ENCODE measurements at places on chromosomes 1 and 21. TPM values are rescaled to one million over a fixed set of nuclear protein-coding genes. Genes with fewer than 3 reads are reported as not detected.

GRCh38 chr1:228047183-228047466 is 35.4 kb upstream of the ARF1 start:
- no peak for DNase-seq

Gene RHBDL2
- total RNA-seq, result 1.6 TPM

Gene FGR
- total RNA-seq, result 24.3 TPM

GRCh38 chr1:220366269-220366668 is 94.0 kb upstream of the RAB3GAP2 start:
- no peak for DNase-seq

DNA sequence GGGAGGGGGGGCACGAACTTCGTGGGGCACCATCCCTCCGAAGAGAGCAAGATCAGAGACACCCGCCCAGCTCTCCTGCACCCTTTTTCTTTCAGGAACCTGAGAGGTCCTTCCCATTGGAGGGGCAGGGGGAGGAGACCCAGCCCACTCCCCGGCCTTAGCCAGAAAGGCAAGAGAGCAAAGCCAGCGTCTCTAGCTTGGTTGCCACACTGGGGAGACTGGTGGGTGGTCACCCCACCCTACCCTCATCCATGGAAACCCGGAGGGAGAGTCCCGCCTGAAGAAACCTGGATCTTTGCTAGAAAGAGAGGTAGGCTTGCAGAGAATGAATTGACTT is 246 bp downstream of the ATP2B4 start:
- DNase-seq, result no peak

DNA sequence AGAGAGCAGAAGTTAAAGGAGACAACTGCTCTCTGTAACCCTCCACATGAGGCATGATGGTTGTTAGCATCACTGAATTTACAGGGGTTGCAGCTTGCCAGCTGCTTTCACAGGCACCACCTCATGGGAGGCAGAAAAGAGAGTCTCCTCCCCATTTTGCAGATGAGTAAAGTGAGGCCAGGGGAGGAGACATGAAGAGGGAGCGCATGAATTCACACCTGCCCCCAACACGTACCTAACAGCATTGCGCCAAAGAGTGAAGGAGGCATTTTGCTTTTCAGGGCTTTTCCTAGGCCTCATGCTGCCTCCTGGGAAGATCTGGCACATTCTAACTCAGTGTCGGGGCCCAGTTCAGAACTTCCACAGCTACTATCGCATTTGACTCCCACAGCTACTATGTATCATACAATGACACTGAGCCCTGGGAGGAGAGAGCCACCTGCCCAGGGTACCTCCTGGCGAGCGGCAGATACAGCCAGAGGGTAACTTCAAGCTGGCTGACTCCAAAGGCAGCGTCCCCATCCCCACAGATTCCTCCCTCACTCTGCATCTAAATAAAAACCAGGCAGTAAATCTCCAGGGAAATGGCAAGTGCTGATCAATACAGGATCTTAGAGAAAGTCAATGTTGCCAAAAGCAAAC is 34.0 kb downstream of the GLIS1 start:
- no peak for DNase-seq

DNA sequence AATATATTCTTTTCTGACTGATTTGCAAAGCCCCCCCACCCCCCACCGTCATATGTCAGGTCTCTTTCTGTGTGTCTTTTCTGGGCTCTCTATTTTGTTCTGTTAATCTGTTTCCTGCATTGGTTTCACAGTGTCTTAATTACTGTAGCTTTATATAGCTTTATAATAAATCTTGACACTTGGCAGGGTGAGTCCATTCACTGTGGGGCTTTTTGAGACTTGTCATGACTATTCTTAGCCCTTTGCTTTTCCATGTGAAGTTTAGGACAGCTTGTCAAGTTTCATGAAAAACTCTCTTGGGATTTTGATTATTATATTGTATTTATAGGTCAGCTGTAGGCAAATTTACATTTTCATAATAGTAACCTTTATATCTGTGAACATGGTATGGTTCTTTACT is 50.4 kb downstream of the MIGA1 start:
- DNase-seq, result no peak

Gene LCK
- total RNA-seq, result 4.1 TPM

- peak; percentile 89 for DNase-seq
Observed at GRCh38 chr1:66271216-66271903, 262.6 kb upstream of the SGIP1 start.

GRCh38 chr1:109891930-109892329 is 18.7 kb upstream of the CSF1 start:
- DNase-seq, result no peak

Gene CD52
- 12.3 TPM for total RNA-seq

DNA sequence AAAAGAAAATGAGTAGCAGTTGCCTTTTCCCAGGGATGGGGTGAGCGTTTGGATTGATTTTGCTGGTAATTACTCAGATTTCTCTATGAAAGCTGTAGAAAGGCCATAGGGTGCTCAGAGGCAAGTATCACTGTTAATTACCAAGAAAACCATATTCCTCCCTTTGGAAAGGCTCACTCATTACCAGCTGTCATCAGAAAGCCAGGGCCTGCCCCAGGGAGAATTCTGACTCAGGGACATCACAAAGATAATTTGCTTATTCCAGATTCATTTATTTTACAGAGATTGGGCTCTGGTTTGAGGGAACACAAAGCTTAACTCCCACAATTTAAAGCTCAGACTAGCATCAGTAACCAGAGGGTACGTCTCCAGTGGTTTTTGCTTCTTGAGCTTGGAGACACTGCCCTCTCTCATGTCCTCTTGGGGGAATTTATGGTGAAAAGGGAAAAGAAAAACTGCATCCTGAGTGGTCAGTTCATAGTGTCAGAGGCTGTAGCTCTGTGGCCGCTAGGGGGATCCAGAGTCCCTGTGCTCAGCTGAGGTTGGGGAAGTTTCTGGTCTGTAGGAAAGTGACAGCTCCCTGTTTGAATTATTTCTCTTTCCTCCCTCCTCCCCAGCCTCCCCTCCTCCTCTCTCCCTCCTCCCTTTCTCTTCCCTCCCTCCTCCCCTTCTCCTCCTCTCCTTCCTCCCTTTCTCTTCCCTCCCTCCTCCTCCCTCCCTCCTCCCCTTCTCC is 204.3 kb downstream of the KCNJ6 start:
- peak; percentile 22 for DNase-seq

GRCh38 chr1:65964123-65964522 is 171.4 kb downstream of the PDE4B start:
- DNase-seq, result no peak

Gene GSTM1
- not detected for total RNA-seq

GRCh38 chr1:112971006-112971405 is 15.0 kb upstream of the SLC16A1 start:
- no peak for DNase-seq

DNA sequence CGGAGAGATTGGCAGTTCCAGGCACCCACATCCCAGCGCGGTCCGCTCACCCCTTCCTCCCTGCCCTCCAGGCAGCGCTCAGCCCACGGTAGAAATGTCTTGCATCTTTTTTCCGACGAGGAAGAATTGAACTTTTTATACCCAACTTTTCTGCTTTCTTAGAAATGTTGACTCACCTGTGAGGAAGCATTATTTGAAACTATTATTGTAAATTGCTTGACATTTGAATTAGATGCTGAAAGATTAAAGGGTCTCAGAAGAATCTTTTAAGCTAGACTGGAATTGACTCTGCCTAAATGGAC is 912 bp upstream of the SIPA1L2 start:
- DNase-seq, result no peak

DNA sequence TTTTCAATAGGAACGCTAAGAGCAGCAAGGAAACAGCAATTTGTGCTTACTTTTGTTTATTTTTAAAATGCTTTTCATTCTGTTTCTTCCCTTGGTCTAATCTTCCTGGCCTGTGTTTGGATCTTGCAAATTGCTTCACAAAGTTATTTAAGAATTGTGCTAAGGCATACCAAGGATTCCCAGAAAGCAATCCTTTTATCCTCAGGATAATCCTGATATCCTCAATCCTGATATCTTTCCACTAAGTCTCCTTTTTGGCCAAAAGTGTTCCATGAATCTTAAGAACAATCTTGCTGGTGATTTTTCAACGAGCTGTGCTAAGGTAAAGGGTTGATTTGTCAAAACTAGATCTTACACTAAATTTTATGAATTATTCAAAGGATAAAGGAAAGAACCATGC is 1577.9 kb downstream of the PLA2G4A start:
- no peak for DNase-seq

Gene DNAJC6
- 6.2 TPM for total RNA-seq

Gene C1QC
- 385 TPM for total RNA-seq

GRCh38 chr1:162666006-162666645 is 33.9 kb downstream of the DDR2 start:
- DNase-seq, result no peak

Gene FAM72D
- 0.32 TPM for total RNA-seq

Gene SERPINC1
- total RNA-seq, result 0.32 TPM

- DNase-seq, result no peak
Observed at GRCh38 chr1:207825719-207826556, 74.1 kb downstream of the CD46 start.

- no peak for DNase-seq
Observed at GRCh38 chr1:3071565-3072390, 2.8 kb downstream of the PRDM16 start.

Gene SLC19A1
- 6.7 TPM for total RNA-seq

Gene CNTN2
- not detected for total RNA-seq

Gene TMCC2
- total RNA-seq, result 1.1 TPM

Gene ADAMTS4
- 85.5 TPM for total RNA-seq

GRCh38 chr1:195831789-195832188 is 776.5 kb downstream of the KCNT2 start:
- DNase-seq, result no peak

GRCh38 chr1:211648980-211649934 is 26.2 kb downstream of the NEK2 start:
- DNase-seq, result no peak

Gene CR1L
- total RNA-seq, result not detected

Gene AGRN
- total RNA-seq, result 37.0 TPM

DNA sequence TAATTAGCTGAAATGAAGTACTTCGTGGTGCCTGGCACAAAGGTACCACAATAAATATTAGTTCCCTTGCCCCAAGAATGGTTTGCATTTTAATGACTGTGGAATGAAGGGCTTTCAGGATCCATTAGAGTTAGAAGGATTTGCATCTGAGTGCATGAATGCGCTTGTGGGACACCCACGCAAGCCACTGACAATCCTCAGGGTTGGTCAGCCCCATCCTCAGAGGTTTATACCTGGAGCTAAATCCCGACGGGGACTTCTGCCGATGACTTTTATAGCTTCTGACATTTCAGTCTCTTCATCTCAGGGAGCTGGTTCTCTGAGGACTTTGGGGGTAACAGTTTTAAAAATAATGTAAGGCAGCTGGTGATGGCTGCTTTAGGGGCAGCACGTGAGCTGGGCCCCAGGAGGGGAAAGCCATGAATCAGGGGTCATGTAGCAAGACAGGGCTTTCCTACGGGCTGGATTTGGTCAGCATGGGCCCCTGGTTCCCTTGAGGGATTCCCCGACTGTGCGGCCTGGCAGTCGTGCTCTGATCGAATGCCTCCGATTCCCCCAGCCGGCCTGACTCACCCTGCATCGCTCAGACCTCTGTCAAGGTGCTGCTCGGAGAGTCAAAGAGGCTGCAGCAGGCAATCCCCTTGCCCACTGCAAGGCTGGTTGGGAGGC is 20.8 kb upstream of the IL10 start:
- no peak for DNase-seq

Gene AGMAT
- total RNA-seq, result 0.32 TPM

GRCh38 chr1:178353524-178353923 is 143.2 kb downstream of the CLEC20A start:
- no peak for DNase-seq

Gene E2F2
- total RNA-seq, result under 0.01 TPM

Gene TEX38
- total RNA-seq, result not detected

- no peak for DNase-seq
Observed at GRCh38 chr1:67811781-67812180, 21.5 kb downstream of the GNG12 start.

DNA sequence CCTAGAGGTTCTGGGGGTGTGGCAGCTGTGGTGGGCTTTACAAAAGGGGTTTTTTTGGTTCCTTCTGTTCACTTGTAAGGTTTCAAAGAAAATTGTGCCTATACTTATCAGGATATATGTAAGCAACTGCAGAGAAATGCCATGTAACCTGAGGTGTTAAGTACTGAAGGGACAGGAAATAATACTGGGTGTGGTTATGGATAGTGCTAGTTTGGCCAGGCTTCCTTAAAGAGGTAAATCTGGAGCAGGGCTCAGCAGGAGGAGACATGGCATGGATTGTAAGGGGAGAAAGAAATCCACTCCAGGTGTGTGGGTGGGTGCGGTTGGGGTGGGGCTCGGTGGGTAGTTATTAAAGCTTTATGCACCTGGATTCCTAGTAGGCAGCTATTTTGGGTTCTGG is 28.3 kb downstream of the KIRREL1 start:
- DNase-seq, result no peak

Gene SLC22A15
- total RNA-seq, result 7.8 TPM

Measured in breast epithelium (tissue), 4 donors.